ENCODE measurements at places on chromosomes 12 and 14.

DNA sequence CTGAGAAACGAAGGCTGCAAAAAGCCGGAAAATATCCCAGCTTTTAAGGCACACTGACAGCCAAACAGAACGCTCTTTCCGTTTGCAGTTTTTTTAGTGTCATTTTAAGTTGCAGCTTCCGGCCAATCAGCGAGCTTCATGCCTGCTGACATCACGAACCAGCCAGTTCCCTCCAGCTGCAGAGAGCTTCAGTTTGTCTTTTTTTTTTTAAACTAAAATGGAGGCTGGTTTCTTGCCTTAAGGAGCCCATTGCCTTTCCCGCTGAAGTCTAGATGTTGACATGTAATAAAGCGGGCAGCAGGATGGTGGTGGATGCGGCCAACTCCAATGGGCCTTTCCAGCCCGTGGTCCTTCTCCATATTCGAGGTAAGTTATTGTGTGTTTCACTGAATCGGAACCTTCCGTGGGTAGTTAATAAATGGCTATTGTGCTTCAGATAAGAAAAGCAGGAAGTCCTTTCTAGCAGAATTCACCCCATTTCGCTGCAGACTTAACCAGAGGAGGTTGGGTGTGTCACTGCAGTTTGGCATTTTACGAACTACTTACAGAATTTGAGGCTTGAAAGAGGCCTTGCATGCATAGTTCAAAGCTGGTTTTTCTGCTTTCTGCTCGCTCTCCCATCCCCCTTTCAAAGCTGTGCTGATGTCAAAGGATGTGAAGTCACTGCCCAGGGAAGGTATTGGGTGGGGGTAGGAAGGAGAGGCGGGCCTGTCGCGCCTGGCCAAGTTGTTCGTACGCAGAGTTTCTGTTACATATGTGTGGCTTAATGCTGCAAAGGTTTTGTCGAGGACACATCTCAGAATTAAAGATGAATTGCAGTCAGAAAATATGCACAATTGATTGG lies 48.4 kb downstream of the PPP2R5C start:
- peak; percentile 100 for DNase-seq

DNA sequence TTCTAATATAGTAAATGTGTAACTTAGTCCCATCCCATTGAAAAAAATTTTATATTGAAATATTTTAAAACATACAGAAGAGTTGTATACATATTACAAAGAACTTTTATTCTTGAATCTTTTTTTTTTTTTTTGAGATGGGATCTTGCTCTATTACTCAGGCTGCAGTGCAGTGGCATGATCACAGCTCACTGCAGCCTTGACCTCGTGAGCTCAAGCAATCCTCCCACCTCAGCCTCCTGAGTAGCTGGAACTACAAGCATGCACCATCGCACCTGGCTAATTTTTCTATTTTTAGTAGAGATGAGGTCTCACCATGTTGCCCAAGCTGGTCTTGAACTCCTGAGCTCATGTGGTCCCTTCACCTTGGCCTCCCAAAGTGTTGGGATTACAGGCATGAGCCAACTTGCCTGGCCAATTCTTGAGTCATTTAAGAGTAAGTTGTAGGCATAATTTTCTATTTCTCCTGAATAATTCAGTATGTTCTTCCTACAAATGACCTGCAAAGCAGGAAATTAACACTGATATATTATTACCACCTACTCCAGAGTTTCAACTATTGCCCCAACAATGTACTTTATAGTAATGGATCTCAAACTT lies 153.0 kb upstream of the BMP4 start:
- no peak for DNase-seq

- no peak for DNase-seq
Observed at GRCh38 chr12:121810234-121810817, 6.5 kb downstream of the SETD1B start.

- no peak for DNase-seq
Observed at GRCh38 chr12:10779103-10779502, 23.3 kb downstream of the TAS2R7 start.

- DNase-seq: no peak
Observed at GRCh38 chr12:25324861-25325260, 74.1 kb upstream of the KRAS start.

- no peak for DNase-seq
Observed at GRCh38 chr14:104865081-104865630, at the start of gene CEP170B. TSS of gene CEP170B (plus strand) at chr14:104865268. CDS start at chr14:104868451, 3,183 bp downstream.

- no peak for DNase-seq
Observed at GRCh38 chr12:83931451-83931850, 981.1 kb downstream of the SLC6A15 start.

DNA sequence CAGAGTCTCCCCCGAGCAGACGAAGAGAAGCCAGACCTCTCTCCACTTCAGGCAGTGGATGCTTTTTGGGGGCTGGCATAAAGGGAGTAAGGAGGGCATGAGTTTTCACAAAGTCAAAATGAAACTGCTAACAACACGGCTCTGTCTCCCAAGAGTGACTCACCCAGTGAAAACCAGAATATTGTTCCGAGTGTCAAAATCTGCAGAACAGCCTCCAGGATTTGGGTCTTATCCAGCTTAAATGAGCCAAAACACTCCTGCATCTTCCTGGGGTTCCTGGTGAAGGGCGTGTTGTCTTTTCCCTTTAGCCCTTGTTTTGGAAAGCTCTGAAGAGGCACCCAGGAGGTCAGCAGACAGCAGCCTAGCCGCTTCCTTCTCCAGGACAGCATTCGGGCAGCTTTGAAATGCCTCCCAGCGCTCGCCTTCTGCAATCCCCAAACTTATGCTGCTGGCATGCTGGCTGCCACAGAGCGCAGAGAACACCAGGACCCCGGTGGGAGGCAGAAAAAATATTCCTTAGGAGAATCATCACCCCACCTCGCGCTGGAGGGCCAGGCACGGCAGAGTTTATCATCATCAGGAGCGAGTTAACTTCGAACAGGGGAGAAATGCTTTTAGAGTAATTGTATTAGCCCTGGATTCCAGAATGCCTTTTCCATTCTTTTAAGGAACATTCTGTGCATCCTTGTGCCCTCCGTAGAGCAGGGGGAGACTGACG lies 117.7 kb upstream of the NCOR2 start:
- peak; percentile 52 for DNase-seq

GRCh38 chr12:20963762-20964161 lies 153.3 kb downstream of the SLCO1B3 start:
- DNase-seq: no peak
